ENCODE measurements at places on chromosomes 1 and 21.

DNA sequence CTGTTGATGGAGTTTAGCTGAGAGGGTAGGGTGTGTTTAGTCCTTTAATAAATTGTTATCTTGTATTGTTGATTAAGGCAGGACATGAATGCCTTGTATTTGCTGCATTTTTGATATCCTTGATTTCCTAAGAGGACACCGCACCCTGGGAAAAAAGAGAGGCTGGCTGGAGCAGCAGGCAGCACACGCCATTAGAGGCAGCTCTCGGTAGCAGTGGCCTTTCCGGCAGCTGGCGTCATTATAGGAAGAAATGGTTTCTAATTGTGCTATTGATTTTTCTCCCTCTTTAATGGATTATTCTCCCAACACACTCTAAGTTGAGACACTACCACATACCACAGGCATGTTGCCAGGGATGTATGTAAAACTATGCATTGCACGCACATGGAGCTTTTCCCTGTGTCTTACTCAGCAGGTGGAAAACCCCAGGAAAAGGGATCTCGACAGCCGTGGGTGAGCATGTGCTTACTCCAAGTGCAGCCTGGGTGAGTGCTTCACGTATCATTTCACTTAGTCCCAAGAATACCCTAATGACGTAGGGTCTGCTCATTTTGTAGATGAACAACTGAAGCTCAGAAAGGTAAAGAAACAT lies 440.4 kb upstream of the RUNX1 start:
- no peak overlapping the region for H3K4me3 ChIP-seq
- H3K27me3 ChIP-seq = no peaks in the 10 kb centered on the region
- H3K36me3 ChIP-seq = no peaks in the 10 kb centered on the region
- no peaks in the 10 kb centered on the region for H3K4me1 ChIP-seq

GRCh38 chr1:180566026-180566425 lies 7.3 kb downstream of the OVAAL start:
- H3K4me1 ChIP-seq = no peaks in the 10 kb centered on the region
- no peaks in the 10 kb centered on the region for H3K27me3 ChIP-seq
- no peak overlapping the region for H3K27ac ChIP-seq
- H3K4me3 ChIP-seq = no peak overlapping the region
- no peak for DNase-seq
- H3K36me3 ChIP-seq = no peaks in the 10 kb centered on the region

GRCh38 chr1:52588027-52588426 lies 14.1 kb upstream of the GPX7 start:
- no peaks in the 10 kb centered on the region for H3K4me1 ChIP-seq
- no peak overlapping the region for H3K27ac ChIP-seq
- H3K27me3 ChIP-seq = no peaks in the 10 kb centered on the region
- no peak for DNase-seq
- no peak overlapping the region for H3K4me3 ChIP-seq
- H3K36me3 ChIP-seq = no peaks in the 10 kb centered on the region

DNA sequence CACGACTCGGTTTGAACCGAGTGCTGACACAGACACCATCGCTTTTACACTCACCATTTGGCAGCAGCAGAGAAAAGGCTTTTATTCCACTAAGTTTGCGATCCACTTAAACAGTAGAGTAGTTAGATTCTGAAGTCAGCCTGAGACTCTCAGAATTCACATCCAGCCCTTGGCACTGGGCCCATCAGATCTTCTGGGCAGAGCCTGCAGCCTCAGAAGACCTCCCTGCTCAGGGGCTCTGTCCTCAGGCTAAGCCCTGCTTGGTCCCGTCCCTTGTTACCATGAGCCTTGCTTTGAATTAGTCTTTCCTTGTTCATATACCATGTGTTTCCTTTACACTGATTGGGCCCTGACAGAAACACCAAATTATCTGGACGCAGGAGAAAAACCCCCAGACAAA lies 41.4 kb upstream of the AJAP1 start:
- H3K4me1 ChIP-seq = no peaks in the 10 kb centered on the region
- no peaks in the 10 kb centered on the region for H3K36me3 ChIP-seq
- DNase-seq = no peak
- no peaks in the 10 kb centered on the region for H3K27me3 ChIP-seq
- H3K27ac ChIP-seq = no peak overlapping the region
